Stimulated activated CD4-positive, alpha-beta T cell treated with anti-CD3 and anti-CD28 coated beads, Interleukin-15, amount 100 ng/mL, for 48 hours (primary cell): ENCODE measurements at places on chromosomes 2 and 18.

DNA sequence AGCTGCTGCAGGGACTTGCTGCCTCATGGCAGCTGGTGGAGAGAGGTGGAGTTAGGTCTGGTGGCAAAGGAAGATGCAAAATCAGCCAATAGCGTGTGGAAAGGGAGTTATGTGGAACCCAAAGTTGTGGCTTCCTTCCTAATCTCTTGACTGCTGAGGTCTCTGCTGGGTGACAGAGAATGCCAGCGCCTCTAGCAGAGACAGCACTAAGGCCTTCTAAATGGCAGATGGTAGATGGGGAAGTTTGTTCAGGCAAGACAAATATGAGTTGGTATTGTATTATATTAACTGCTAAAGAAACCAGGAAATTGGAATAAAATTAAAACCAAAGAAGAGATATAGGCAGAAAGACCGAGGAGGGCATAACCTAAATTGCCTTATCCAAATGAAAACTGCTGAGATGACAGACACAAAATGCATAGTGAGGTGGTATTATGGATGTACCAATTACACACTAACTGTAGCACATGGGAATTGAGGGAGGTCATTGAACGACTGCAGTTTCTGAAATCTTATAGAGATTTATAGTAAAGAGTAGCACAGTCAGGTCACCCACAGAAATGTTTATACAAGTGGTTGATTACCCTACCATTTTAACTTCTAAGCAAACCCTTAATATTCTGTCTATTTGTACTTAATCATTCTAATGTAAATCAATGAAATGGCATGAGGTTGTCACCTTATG lies 246.6 kb upstream of the SESTD1 start:
- no peak for DNase-seq

DNA sequence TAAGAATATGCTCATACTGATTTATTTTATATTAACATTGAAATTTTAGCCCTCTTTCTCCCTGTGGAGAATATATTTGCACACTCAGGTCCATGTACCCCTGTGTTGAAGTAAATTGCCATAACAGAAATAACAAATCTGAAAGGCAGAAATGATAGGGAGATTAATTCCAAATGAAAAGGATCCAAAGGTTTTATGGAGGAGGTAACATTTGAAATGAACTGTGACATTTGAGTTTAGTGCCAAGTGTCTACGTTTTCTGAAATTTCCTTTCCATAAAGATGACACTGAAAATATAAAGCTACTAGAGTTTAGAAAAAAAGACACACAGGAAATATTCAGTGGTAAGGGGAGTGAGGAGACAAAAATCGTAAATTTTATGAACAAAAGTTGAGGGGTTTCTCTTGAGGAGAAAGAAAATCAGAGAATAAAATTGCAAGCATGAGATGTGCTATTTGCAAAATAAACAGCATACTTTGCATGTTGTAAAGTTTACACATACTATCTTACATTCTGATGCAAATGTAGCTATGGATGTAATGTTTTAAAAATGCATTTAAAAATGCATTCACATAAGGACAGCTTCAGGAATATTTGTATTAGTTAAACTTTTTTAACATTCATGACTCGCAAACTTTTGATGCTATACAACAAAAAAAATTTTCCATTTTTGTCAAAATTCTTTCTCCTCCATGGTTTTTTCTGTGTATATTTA lies 69.5 kb downstream of the BAZ2B start:
- no peak for DNase-seq

DNA sequence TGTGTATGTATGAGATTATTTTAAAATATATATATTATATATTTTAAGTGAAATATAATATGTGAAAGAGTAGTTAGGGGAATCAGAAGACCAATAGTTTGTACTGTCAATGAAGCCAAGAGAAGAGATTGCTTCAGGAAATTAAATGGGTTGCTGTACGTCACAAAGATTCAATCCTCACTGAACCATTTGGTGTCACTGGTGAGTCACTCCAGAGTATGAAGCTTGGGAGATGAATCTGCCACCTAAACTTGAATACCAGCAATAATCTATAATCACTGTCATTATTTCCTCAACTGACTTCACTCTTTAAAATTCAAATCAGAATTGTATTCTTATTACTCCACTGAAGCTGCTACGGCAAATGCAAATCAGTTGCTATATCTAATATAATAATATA lies 41.9 kb upstream of the SCN9A start:
- no peak for DNase-seq

DNA sequence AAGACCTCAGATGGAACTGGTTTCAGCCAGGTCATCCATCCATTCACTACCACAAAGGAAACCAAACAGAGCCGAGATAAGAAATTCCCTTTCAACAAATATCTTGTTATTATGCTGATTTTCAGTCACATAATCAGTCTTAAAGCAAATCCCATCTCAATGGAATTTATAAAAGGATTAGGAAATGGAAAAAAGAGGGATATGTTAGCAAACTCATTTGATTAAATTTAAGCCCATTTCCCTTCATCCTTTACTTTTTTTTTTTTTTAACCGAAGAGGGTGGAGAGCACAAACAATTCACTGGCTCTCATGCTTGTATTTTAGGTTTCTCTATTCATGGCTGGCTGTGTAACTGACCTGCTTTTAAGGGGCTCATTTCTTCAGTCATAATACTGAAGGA lies 109.0 kb upstream of the GATA6 start:
- DNase-seq: no peak

GRCh38 chr2:108805032-108805431 lies 18.5 kb downstream of the CCDC138 start:
- no peak for DNase-seq

GRCh38 chr2:105183555-105184323 lies 57.8 kb upstream of the GPR45 start:
- no peak for DNase-seq
